ENCODE measurements at places on chromosomes 16 and 17. TPM values are rescaled to one million over a fixed set of nuclear protein-coding genes. Genes with fewer than 3 reads are reported as not detected.

DNA sequence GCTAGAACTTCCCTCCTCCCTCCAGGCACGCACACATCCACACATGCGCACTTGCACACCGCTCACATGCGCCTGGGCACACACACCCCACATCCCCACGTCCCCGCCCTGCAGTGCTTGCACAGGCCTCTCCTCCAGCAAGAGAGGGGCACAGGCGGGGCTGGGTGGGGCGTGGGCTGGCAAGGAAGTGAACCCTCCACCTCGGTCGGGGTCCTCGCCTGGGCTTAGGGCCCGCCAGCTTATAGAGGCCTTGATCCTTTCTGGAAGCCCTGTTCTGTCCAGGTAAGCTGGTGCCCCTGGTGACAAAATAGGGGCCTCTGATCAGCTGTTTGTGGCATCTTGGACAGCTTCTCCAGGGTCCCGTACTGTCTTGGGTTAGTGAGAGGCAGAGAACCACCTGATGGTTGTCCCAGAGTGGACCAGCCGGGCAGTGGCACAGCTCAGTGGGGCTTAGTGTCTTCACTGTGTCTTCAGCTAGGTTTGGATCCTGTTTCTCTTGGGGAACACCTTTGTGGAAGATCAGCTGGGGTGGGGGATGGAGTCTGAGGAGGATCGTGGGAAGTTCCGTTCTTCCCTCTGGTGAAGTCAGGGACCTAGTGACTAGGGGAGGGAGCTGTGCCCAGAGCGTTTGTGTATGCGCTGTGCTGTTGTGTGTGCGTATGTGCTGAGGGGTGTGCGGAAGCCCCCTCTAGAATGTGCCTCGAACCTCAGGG lies 12.1 kb downstream of the TBX4 start:
- DNase-seq: peak; percentile 67

GRCh38 chr17:70225276-70225675 lies 55.9 kb downstream of the KCNJ2 start:
- no peak for DNase-seq

DNA sequence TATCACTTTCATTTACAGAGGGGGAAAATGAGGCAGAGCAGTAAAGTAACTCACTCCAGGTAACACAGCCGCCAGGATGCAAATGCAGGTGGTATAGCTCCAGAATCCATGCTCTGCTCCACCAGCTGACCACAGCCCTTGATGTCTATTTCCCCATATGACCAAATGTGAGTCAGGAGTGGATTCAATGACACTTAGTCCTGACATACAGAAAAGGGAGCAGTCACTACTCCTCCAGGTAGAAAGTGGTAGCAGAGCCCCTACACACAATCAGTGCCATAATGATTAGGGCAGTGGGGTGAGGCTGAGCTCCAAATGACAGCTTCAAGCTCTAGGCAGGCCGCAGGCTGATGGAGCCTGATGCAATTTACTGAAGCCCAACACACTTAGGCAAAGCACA lies 43.3 kb upstream of the GFOD2 start:
- DNase-seq: no peak

- peak; percentile 85 for DNase-seq
Measured at GRCh38 chr16:66603537-66604375, 748 bp upstream of the CMTM3 start.

- no peak for DNase-seq
Measured at GRCh38 chr16:47815655-47816054, 340.1 kb downstream of the ABCC12 start.

DNA sequence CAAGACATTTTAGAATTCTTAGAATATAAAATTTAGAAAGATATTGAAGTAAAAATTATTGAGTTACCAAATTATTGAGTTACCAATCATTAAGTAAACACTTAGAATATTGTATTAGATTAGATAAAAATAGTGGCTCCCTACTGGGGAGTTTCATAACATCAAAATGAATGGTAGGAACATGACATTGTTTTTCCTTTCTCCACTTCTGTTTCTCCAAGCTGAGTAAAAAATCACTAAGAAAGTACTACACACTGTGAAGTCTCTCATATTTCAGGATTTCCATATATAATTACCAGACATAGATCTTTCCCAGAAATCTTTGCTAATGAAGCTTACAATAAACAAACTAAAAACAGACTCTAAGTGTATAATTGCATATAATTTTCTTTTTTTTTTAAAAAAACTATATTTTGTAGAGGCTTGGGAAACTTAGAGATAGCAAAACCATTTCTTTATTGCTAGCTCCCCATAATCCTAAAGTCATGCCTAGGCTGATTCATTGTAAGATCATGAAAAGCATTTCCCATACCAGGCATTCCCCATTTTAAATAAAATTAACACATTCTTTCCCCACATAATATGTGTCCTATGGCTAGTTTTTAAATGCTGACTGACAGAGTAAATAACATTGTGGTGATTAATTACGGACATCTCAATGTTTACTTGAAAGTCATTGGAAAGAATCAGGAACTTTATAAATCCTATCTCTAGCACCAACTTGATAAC lies 1408.7 kb upstream of the GOT2 start:
- DNase-seq: no peak

DNA sequence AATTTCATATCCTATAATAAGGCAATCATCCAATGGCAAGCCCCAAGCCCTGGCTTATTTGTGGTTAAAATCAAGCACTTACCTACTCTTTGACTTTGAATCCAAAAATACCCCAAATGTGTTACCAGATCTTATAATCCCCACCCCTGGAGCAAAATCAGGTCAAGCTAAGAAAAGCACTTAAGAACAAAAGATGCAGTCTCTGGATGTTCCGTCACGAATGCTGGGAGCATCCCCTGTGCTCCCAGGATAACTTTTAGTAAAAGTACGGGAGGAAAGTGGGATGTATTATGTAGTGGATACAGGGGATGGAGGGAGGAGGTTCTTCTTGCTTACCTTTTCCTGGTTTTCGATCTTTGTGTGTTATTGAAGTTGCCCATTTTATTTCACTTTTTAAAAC lies 29.5 kb downstream of the SHISA9 start:
- no peak for DNase-seq

- no peak for DNase-seq
Measured at GRCh38 chr17:49370971-49371834, 9.2 kb upstream of the ZNF652 start.

DNA sequence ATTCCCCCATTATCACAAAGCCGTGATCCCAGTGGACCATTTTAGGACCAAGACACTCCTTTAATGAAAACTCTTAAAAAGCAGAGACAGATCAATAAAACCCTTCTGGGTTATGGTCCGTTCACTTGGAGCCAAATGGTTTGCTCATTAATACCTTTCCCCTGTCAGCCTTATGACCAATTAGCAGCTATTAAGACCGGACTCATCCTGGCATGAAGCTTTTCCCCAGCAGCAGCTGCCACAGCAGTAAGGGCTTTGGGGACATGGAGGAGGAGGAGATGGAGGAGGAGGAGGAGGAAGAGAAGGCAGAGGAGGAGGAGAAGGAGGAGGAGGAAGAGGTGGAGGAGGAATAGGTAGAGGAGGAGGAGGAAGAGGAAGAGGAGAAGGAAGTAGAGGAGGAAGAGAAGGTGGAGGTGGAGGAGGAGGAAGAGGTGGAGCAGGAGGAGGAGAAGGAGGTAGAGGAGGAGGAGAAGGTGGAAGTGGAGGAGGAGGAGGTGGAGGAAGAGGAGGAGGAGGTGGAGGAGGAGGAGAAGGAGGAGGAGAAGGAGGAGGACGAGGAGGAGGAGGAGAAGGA lies 50.1 kb upstream of the IRX3 start:
- no peak for DNase-seq

DNA sequence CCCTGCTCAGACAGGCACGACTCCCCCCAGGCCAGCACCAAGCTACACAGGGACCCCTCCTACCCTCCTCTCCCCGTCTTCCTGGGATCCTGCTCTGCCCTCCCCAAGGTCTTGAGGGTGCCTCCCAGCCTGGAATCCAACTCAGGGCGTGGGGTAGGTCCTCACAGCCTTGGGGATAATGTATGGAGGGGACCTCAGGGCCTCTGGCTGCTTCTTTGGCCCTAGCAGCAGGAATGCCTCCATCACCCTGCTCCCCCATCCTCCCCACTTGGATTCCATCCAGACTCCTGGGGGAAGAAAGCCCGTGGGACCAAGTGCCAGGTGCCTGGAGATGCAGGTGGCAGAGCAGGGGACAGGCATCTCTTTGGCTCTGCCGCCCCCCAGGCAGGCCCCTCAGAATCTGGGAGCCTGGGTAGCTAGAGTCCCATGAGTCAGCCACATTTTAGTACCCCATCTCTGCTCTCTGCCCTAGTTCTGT lies 10.7 kb upstream of the STAC2 start:
- DNase-seq: no peak

- DNase-seq: no peak
Measured at GRCh38 chr16:47366228-47366627, 94.6 kb downstream of the ITFG1 start.

DNA sequence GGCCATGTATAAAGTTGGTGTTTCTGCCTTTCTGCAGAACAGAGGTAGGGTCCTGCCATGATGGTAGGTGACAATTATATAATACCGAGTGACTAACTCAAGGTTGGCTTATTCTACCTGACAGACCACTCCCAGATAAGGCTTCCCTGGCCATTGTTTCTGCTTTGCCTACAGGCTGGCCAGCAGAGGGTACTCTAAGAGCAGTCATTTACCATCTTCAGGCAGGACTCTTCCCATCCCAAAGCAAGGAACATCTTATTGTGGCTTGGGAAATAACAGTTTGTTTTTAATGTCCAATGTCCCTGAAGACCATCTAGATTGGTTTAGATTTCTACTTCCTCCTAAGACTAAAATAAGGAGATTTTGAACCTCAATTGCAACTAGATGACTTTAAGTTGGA lies 74.1 kb downstream of the SNX11 start:
- no peak for DNase-seq

DNA sequence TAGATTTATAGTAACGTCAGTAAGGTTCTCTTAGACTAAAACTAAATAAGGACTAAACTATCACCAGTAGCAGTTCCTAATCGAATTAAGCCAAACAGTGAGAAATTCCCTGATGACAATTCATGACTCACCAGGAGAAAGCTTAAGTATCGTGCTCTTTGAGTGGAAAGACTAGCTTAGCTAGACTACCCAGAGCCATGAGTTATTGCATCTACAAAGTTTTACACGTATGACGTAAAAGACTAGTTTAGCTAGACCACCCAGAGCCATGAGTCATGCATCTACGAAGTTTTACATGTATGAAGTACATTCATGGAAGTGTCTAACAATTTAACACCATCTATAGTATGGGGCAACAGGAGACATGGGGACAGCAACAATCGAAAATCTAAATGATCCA lies 36.6 kb downstream of the UBE2G1 start:
- no peak for DNase-seq

DNA sequence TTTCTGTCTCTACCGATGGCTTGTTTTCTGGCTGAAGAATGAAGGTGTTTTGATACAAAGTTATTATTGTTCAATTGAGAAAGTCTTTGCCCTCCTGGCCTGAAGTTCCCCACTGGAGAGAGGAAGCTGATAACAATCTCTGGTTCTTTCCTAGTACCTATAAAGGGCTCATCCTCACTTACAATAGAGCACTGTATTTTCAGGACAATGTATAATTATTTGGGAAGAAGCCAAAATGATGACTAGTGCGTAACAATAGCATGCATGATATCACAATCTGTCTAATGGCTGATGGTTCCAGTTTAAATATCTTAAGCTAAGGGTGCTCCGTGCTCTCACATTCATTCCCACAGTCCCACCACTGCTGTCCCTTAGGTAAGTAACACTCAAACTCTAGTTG lies 230.7 kb downstream of the IRX3 start:
- no peak for DNase-seq

- no peak for DNase-seq
Measured at GRCh38 chr17:18218756-18219415, 6.5 kb upstream of the LLGL1 start.

GRCh38 chr17:54968988-54969332 lies 395 bp downstream of the STXBP4 start:
- peak; percentile 51 for DNase-seq

DNA sequence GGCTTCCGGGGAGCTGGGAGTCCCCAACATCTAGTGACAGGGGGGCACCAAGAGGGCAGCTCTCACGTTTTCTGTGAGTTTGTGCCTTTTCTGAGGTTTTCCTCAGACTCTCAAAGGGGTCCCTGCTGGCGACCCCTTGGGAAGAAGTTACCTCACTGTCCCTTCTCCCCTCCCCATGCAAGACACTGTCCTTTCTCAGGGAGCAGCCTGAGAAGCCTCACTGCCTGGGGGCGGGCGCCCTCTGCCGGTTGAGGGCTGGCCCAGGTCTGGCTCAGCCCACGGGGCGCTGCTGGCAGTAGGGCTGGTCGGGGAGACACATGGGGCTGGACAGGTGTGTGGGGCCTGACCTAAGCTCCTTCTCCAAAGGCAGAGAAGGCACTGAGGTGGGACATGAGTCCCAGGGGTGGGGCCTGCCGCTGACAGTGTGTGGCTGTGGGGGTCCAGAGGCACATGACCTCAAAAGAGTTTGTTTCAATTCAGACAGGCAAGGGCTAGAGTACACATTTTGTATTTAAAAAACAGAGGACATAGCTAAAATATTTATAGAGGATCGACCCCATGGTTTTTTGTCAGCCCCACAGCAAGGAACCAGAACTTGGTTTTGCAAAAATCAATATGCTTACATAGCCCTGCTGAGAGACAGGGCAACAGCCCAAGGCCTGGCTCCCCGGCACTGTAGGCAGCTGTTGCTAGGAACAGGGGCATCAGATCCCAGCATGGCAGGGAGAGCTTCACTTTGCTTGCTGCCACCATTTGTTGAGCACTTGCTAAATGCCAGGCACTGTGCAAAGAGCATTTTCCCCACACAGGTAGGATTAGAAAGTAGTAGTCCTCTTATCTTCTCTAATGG lies 18.5 kb upstream of the ALDH3A1 start:
- peak; percentile 84 for DNase-seq

DNA sequence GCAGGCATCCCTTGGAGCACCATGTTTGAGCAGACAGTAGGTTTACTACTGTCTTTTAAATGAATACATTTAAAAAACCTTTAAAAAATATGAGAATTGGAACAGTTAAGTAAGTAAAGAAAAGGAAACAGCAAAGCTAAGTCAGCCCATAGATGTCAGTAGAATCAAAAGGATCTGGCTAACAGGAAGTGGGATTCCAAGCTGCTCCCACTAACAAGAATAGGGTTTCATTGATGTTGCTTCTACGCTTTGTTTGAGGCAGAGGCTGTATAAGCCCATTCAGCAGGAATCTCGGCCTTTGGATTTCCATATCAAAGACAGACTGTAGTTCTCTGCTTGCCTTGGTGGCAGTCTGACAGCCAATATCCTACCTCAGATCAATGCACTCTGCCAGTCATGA lies 122.9 kb upstream of the ELAC2 start:
- no peak for DNase-seq

GRCh38 chr17:73639932-73640331 lies 4.3 kb downstream of the SDK2 start:
- DNase-seq: peak; percentile 56

GRCh38 chr16:64196444-64196843 lies 925.4 kb downstream of the CDH11 start:
- DNase-seq: no peak

Gene TSR1
- 18.5 TPM for total RNA-seq

Gene WFIKKN2
- total RNA-seq: not detected

Gene NPIPB2
- 13.0 TPM for total RNA-seq

Gene NETO2
- 2.0 TPM for total RNA-seq

Gene TAT
- not detected for total RNA-seq

Gene LRRC46
- not detected for total RNA-seq

Gene SMIM36
- not detected for total RNA-seq

Gene TAC4
- not detected for total RNA-seq

Gene HIGD1B
- total RNA-seq: 1.3 TPM

Gene P2RX5
- 1.3 TPM for total RNA-seq

Gene MYH2
- not detected for total RNA-seq

Gene IRX6
- total RNA-seq: 0.16 TPM

Gene NPB
- total RNA-seq: 1.0 TPM

Gene GRAP
- total RNA-seq: 4.0 TPM

Gene C17orf100
- 1.5 TPM for total RNA-seq

Gene FOXN1
- total RNA-seq: not detected

Gene SLFN12
- total RNA-seq: 20.8 TPM

Gene KRTAP2-2
- total RNA-seq: not detected
